Right renal cortex interstitium (tissue), 3 donors: ENCODE measurements at places on chromosomes 12 and 14.

GRCh38 chr12:8096281-8096915, 14.3 kb downstream of the NECAP1 start:
- DNase-seq, result no peak

GRCh38 chr12:5343711-5344110, 88.2 kb upstream of the NTF3 start:
- DNase-seq, result no peak

GRCh38 chr14:93431036-93431670, 414 bp downstream of the UNC79 start:
- DNase-seq, result no peak

DNA sequence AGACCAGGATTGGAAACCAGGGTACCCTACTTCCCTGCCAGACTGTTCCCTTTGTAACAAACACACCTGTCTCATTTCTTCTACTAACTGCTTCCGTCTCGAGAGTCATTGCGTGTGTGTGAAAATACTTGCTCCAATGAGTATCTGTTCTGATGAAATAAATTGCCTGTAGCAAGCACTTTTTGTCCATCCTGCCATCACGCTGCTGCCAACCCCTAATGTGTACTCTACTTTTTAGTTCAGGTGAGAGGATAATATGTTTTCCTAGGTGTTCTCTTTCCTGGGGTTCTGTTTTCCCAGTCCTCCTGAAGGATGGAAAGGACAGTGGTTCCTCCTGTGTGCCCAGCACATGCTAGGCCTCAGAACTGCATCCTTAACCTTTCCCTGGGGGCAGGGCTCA, 1.0 kb downstream of the TUNAR start:
- no peak for DNase-seq

DNA sequence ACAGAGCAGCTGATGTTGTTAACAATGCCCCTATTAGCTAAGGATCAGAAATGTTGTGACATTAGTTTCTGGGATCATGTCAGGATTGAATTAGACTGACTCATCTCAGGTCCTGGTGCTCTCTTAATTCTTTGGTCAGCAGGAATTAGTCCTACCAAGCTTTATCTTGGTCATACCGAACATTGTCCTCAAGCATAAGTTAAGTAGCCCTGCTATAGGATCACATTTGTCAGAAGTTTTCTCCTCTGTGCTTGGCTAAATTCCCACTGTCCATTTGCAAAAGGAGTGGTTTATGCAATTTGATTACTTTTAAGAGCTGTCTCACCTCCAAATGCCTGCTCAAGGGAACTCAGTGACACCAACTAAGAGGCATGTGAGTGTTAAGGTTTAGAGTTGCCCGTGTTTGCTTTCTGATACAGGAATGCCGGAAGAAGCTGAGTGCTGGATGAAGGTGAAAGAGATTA, 48.4 kb upstream of the IFNG-AS1 start:
- DNase-seq, result no peak

- DNase-seq, result no peak
These were observed 3.3 kb upstream of the SLC22A17 start for GRCh38 chr14:23355871-23356435.

- DNase-seq, result no peak
These were observed 88.5 kb upstream of the RIN3 start for GRCh38 chr14:92425101-92425500.
